HS-27A (cell line): ENCODE measurements at places on chromosomes 11 and 22.
A peak's percentile ranks its signal among the peaks of the same experiment; 100 is the strongest.

- DNase-seq = no peak
Observed at GRCh38 chr11:116162086-116162885, 610.5 kb downstream of the BUD13 start.

DNA sequence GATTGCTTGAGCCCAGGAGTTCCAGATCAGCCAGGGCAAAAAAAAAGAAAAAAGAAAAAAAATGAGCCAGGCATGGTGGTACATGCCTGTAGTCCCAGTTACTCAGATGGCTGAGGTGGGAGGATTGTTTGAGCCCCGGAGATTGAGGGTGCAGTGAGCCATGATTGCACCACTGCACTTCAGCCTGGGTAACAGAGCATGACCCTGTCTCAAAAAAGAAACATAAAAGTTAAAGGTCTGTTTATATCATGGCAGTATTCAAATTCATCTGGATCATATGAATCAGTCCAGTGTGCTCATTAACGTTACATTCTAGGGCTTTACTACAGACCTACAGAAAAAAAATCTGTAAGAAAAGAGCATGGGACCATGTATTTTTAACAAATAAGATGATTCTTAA lies 13.9 kb downstream of the HSD17B12 start:
- DNase-seq = no peak

- peak; percentile 34 for DNase-seq
Observed at GRCh38 chr11:26753723-26754504, 32.1 kb upstream of the SLC5A12 start.

DNA sequence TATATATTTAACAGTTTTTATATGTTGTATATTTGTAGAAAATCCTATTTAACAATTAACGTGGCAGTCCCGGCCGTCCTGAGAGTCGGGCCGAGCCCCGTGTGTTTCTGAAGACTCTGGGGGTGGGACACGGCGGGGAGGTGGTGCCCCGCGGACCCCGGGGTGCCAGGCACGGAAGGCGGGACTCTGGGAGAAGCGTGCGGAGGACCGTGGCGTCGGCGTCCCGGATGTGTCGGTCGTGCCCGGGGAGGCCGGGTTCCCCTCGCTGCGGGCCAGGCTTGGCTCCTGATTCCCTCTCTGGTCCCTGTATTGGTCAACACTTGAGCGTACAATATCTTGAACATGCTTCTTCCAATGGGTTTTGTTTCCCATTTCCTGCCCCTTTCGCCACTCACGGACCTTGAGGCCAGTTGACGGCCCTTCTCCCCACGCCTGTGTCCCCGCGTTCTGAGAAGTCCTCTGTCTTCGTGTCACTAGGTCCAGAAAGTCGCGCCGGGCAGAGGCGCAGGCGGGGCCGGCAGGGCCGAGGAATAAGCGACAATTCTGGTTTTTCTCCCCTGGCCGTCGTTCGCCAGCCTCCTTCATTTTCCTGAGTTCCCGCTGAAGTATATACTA lies 1076.7 kb downstream of the BRD1 start:
- DNase-seq = no peak

DNA sequence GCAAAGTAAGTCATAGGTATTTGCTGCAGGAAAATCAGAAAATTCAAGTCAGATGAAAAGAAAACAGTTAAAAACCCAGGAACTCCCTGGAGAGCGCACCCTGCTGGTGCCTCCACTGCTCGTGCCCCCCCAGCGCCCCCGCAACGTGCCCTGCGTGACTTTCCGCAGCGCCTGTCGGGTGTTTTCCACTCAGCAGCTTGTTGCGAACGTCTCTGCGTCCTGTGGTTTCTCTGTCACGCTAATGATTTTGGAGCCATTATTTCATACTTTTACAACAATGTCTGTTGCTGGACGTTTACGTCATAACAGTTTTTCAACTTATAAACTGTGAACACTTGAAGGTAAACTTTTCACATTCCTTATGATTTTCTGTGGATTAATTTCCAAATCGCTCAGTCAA lies 5.0 kb downstream of the CRELD2 start:
- DNase-seq = no peak
